ENCODE measurements at places on chromosomes 5 and 9. TPM values are rescaled to one million over a fixed set of nuclear protein-coding genes. Genes with fewer than 3 reads are reported as not detected.

PCDHA3 gene
- 0.96 TPM for total RNA-seq

IRX1 gene
- total RNA-seq: 27.8 TPM

TEK gene
- 14.4 TPM for total RNA-seq

PLEKHG4B gene
- total RNA-seq: 5.4 TPM

SLC36A3 gene
- total RNA-seq: not detected

Data from breast epithelium (tissue), 4 donors.